ENCODE measurements at places on chromosomes 7 and 10.

GRCh38 chr10:37826806-37827205, 30.6 kb downstream of the ZNF248 start:
- no peak for ATAC-seq

DNA sequence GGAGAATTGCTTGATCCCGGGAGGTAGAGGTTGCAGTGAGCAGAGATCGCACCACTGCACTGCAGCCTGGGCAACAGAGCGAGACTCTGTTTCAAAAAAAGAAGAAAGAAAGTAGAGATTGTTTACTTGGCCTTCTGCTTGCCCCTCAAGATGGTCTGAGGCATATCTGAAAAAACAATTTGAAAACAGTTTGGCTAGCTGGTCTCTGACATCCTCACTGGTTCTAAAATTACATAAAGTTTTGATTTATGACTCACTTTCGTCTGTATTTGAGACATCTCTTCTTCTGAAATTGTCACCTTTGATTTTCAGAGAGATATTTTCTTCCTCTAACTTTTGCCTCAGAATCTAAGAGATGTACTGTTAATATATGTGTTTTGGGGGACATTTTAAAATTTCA, 49.6 kb upstream of the HELLS start:
- no peak for ATAC-seq

- ATAC-seq = no peak
These were observed 180.8 kb downstream of the JAZF1 start for GRCh38 chr7:27999829-28000228.

DNA sequence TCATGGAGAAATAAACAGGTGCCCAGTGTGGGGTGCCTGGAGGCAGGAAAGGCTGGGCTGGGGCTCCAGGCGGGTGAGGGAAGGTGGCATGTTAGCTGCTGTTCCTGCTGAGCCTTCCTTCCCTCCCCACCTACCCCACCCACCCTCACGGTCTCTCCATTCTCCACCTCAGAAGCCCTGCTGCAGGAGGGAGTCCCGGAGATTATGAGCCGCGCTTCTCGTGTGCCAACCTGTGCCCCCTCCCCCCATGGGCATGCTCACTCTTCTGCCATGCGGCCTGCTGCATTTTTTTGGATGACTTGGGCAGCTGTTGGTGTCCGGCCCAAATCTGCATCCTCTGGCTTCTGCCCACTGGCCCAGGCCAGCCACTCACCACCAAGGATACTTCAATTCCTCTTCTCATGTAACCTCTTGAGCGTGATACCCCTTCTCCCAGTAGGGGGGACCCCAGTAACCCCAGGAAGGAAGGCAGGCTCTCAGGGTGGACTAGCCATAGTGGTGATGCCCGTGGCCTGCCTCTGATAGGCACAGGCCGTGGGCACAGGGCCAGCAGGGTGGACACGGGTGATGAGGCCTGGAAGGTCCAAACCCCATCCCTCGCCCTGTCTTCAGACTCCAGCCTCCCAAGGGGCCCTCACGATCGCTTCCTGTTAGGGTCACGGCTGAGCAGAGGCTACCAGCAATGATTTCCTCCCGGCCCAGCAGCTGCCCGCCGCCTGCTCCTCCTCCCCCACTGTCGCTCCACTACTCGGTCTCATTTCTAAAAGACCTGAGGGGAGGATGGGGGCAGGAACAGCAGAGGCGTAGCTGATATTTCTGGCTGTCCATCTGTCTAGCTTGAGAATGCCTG, 27.8 kb downstream of the UNC5B start:
- ATAC-seq = no peak

DNA sequence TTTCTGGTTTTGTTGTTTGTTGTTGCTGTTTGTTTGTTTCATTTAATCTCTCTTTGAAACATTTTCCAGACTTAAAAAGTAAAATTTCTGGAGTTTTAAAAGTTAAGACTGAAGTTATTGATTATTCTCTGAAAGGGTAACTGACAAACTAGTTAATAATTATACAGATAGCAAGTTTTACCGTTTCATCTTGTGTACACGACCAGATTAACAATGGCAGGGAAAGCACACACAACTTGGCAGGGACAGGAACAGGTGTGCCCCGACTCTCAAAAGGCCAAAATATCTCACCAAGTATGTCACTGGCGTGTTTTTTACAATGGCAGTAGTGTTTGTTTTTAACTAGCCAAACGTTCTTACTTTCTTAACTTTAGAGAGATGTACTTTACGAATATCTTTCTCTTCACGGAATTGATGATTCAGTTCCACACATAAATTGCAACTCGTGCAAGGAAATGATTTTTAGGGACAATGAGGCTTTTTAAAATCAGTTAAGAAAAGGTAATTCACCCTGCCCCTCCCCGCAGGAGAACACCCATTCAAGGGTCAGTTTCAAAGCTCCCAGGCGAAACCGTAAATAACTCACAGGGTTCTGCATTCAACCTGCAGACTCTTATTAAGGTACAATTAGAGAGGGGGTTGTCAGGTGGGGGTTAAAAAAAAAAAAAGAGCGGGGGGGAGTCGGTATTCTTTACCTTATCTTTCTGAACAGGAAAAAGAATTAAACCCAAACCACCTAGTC, 3.5 kb downstream of the CTBP2 start:
- ATAC-seq = no peak

DNA sequence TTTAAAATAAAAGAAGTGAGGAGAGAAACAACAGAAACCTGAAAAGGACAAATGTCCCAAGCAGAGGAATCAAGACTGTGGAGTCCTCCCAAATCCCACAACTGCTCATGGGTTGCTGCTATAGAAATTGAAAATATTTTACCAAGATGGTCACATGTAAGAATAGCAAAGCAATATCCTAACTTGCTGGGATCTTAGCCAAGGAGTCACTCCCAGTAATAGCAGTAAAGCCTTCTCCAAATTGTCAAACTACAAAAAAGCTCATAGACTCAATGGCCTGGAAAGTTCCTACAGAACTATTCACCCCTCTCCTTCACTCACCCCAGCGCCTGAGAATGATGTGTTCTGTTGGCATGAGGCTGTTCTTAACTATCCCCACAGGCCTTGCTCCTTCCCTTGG, 186.5 kb downstream of the ELMO1 start:
- ATAC-seq = no peak

- ATAC-seq = no peak
These were observed 158.2 kb downstream of the CELF2 start for GRCh38 chr10:11175823-11176243.

- ATAC-seq = no peak
These were observed 172.9 kb downstream of the LRRC4 start for GRCh38 chr7:127858091-127858914.

- ATAC-seq = no peak
These were observed 25.0 kb downstream of the ESYT2 start for GRCh38 chr7:158804335-158804734.

DNA sequence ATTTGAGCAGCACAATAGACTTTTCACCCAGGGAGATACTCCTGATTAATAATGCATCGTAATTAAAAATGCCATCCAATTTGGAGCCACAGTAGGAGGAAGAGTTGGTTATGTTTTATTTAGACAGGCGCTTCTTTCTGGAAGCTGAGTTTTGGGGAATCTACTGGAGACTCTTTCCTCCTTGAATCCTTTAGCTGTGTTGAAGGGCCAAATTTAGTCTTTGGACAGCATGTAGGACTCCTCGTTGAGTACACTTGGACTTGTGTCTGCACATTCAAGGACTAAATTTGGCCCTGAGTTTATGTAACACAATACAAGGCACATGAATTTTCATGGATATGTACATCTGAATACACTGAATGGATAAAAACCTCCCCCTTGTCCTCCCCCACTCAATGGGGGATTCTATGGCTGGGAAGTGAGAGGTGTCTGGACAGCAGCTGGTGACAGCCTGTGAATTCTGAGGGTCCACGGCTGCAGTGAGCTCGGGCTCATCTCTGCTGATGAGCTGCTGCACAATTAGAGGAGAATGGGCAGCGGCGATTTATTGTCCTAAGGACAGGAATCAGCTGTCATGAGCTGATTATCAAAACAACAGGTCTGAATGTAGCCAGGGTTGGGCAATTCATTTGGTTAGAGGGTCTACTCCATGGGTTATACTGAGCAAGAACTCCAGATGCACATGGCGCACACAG, 95.2 kb downstream of the PRTFDC1 start:
- ATAC-seq = peak; percentile 73

DNA sequence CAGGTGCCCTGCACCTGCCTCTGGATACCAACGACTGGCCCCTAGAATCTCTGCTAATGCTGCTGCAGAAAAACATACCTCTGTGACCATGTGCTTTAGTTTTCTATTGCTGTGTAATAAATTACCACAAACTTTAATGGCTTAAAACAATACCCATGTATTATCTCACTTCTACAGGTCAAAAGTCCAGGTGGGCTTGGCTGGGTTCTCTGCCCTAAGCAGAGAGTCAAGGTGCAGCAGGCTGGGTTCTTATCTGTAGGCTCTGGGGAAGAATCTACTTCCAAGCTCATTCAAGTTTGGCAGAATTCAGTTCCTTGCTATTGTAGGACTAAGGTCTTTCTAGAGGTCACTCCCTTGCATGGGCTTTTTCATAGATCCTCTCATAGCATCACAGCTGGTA, 52.3 kb downstream of the CCDC71L start:
- ATAC-seq = no peak

GRCh38 chr7:73919694-73920375, 58.9 kb downstream of the TMEM270 start:
- ATAC-seq = no peak

GRCh38 chr10:122875843-122876466, 3.4 kb downstream of the FAM24B start:
- ATAC-seq = no peak

- no peak for ATAC-seq
These were observed 87.7 kb downstream of the WDR11 start for GRCh38 chr10:120938822-120939221.

GRCh38 chr10:50421026-50421719, 169.9 kb upstream of the ASAH2 start:
- no peak for ATAC-seq

DNA sequence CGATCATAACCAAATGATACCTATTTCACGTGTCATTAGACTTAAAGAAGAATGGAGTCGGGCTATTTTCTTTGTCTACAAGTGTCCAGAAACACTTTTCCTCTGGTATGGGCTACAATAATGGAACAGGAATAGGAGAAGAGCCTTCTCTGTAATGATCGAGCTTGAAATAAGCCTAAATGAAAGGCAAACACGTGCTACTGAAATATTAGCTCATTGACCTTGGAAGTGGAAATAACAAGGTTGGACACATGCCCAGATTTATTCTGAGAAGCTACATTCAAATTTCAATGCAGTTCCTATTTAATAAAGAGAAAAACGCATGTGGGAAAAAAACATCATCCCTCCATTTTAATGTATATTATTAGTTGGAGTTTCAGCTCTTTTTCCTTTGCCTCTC, 254.7 kb upstream of the PTER start:
- ATAC-seq = peak; percentile 36

GRCh38 chr7:117324960-117325359, 2.1 kb upstream of the WNT2 start:
- ATAC-seq = no peak

- ATAC-seq = no peak
These were observed 145.3 kb downstream of the RPS24 start for GRCh38 chr10:78178940-78179339.

- no peak for ATAC-seq
These were observed 14.2 kb downstream of the TFAM start for GRCh38 chr10:58399410-58399809.

Measured in motor neuron (in vitro differentiated cells).